ENCODE measurements at places on chromosomes 1 and 21.

DNA sequence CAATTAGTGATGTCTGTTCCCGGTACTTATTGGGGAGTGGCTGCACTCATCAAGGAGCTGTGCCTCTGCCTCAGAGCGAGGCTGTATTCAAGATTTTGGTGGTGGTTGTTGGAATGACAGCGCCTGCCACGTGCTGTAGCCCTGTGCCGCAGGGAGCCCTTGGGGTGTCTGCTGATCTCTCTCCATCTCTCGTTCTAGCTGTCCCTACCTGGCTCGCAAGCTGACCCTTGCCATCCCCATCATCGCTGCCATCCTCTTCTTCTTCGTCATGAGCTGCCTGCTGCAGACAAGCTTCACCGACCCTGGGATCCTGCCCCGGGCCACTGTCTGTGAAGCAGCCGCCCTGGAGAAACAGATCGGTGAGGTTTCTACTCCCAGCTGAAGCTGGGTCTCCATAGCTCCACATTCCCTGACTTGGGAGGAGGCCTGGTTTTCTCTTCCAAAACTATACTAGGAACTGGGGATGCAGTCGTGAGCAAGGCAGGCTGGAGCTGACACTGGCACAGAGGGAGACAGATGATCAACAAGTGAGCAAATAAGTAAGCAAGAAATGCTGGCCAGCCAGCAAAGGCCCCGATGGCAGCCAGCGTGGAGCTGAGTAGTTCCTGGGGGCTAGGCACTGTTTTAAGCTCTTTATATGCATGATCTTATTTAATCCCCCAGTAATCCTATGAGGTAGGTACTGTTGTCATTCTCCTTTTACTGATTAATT, 5.9 kb downstream of the ZDHHC18 start:
- DNase-seq: no peak

- no peak for DNase-seq
Measured at GRCh38 chr1:98049370-98050135, 128.7 kb upstream of the DPYD start.

DNA sequence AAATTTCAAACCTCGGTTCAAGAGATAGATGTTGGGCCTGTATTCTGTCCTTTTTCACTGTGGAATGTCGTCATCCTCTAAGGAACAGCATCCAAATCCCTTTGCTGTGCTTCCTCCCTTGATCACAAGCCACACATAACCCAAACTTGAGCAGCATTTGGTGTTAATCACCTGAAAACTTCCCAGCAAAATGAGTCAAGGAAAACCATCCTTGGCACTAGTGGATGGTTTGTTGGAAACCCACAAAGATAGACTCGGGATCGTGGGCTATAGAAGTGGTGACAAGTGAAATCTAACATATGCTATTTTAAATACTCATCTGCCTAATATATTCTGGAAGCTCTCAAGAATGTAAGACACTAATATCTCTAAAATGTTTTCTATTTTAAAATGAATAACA, 459.1 kb downstream of the SETD4 start:
- DNase-seq: no peak

GRCh38 chr1:18830596-18830995, 28.9 kb downstream of the TAS1R2 start:
- no peak for DNase-seq

- DNase-seq: no peak
Measured at GRCh38 chr1:63792152-63792551, 18.3 kb downstream of the ROR1 start.

- no peak for DNase-seq
Measured at GRCh38 chr1:170407138-170407537, 124.8 kb upstream of the GORAB start.

DNA sequence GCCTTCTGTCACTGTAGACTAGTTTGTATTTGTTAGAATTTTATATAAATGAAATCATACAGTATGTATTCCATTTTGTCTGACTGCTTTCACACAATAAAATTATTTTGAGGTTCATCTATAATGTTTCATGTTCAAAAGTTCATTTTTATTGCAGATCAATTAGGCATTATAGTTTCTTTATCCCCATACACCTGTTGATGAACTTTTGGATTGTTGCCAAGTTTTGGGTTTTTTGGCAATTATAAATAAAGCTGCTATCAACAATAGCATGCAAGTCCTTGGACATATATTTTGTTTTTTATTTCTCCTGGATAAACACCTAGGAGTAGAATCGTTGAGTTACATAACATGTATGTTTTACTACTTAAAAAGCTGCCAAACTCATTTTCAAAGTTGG, 47.1 kb upstream of the FAM3B start:
- no peak for DNase-seq

GRCh38 chr1:101220906-101221305, 15.9 kb upstream of the S1PR1 start:
- no peak for DNase-seq

GRCh38 chr1:192476802-192477298, 98.7 kb upstream of the RGS1 start:
- no peak for DNase-seq

GRCh38 chr1:109930252-109930993, 19.8 kb downstream of the CSF1 start:
- DNase-seq: no peak

GRCh38 chr1:17886386-17886785, 131.3 kb downstream of the ACTL8 start:
- no peak for DNase-seq

DNA sequence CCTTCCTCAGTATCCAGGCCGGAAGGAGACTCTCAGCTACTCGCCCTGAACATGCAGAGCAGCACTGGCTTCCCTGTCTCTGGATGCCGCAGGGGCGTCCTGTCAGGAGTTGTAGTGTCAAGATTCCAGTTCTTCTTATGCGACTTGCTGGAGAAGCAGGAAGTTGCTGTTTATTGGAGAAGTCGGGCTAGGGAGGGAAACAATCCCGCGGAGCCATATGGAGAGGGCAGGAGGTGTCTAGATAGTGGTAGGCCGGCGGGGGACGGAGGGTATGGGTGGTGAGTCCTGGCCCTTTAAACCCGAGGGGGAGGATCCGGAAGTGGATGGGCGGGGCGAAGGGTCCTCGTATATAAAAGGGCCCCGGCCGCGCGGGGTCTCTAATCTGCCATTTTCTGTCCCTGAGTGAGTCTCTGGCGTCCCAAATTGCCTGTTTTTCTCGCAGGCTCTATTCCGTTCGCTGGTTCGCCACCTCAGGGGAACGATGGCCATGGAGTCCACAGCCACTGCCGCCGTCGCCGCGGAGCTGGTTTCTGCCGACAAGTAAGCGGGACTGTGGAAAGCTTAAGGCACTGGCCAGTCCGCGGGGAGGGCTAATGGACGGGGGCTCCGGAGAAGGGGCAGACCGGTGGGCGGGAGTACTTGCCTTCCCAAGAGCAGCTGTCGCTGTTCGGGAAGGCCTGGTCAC, at the start of gene NASP:
Gene NASP (plus strand): TSS at position 376 of the 685 bp plus-strand sequence. CDS start 106 bp downstream, at position 482.
- DNase-seq: peak; percentile 92

- DNase-seq: no peak
Measured at GRCh38 chr1:239023732-239024360, 362.5 kb upstream of the CHRM3 start.

- DNase-seq: no peak
Measured at GRCh38 chr1:43492826-43493225, 37.9 kb upstream of the PTPRF start.

GRCh38 chr1:243740255-243740999, 109.6 kb downstream of the AKT3 start:
- no peak for DNase-seq

GRCh38 chr1:246139745-246140182, 367.3 kb downstream of the SMYD3 start:
- DNase-seq: no peak

DNA sequence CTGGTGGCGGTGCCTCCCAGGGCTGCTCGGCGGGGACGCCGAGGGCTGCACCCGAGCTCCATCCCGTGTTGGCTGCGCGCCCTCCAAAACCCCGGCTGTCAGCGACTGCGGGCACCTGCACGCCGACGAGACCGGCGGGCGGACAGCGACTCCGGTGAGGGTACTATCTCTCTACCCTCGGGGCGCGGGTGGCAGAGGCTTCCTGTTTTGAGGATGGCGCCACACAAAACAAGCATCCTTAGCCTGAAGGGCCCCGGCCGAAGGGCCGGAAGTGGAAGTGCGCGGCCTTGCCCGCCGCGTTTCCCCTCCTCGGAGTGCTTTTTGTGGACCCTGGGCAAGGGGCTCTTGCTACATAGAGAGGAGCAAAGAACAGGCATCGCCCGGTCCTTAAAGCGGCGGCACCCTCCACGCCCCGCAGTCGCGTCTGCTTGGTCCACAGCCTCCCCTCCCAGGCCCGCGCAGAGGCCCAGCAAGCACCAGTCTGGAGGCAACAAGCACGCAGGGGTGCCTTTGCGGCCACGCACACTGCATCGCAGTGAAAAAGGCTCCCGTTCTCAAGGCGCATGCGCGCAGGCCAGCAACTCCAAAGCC, 561 bp upstream of the COQ8A start:
- DNase-seq: no peak

GRCh38 chr1:183600136-183600535, 9.9 kb upstream of the NCF2 start:
- DNase-seq: no peak
